Activated naive CD8-positive, alpha-beta T cell treated with anti-CD3 and anti-CD28 coated beads, Interleukin-2, amount 50 U/mL, for 16 hours (primary cell): ENCODE measurements at places on chromosomes 12 and 14.

- DNase-seq: no peak
These were observed 23.4 kb downstream of the DNM1L start for GRCh38 chr12:32702473-32702872.

- DNase-seq: no peak
These were observed 13.8 kb upstream of the SLC38A2 start for GRCh38 chr12:46386360-46386867.

GRCh38 chr12:108850854-108851573 is 6.4 kb downstream of the SSH1 start:
- no peak for DNase-seq

- DNase-seq: no peak
These were observed 142.4 kb downstream of the ITPR2 start for GRCh38 chr12:26690601-26691000.

- no peak for DNase-seq
These were observed at the start of gene ACACB for GRCh38 chr12:109115758-109116610. TSS of gene ACACB (plus strand) at chr12:109116587. CDS start at chr12:109139406, 22,819 bp downstream.

DNA sequence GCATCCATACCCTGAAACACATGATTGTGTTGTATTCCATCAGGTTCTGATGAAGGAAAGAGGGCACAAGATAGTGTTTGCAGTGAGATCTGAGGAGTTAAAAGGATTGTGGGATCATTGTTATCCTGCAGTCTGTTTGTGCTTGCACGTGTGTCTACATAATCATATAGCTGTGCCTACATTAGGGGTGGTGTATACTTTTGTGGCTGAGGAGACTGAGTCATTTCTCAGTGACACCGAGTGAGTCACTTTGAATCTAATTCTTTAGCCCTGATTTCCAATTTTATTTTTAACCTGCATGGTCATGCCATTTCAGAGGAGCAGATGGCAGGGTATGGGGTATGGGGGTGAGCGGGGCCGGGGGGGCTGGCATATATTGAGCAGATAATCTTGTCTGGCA is 133.2 kb downstream of the ANO4 start:
- no peak for DNase-seq
